Stimulated activated CD4-positive, alpha-beta T cell treated with anti-CD3 and anti-CD28 coated beads, Interleukin-4, amount 100 ng/mL, for 24 hours (primary cell): ENCODE measurements at places on chromosomes 7 and 10.
A peak's percentile ranks its signal among the peaks of the same experiment; 100 is the strongest.

DNA sequence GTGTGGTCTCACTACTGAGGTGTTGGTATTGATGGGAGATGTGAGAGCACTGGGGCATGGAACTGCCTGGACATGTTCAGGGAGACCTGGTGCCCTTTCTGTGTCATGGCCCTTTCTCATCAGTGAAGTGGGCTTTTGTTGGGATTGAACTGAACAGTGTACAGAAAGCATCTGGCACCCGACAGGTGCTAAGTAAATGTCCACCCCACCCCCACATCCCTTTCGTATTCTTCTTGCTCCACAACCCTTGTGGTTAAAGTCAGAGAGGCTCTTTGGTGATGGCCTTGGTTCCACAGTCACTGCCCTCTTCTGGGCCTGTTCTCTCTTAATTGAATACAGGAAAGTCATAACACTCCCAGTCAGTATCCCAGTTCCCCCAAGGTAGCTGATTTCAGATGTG is 5.4 kb downstream of the NOM1 start:
- no peak for DNase-seq

GRCh38 chr7:150800581-150801241 is at the start of gene TMEM176A:
TMEM176A (plus strand) TSS chr7:150800769; CDS start chr7:150801551, 782 bp downstream.
- DNase-seq, result peak; percentile 14

DNA sequence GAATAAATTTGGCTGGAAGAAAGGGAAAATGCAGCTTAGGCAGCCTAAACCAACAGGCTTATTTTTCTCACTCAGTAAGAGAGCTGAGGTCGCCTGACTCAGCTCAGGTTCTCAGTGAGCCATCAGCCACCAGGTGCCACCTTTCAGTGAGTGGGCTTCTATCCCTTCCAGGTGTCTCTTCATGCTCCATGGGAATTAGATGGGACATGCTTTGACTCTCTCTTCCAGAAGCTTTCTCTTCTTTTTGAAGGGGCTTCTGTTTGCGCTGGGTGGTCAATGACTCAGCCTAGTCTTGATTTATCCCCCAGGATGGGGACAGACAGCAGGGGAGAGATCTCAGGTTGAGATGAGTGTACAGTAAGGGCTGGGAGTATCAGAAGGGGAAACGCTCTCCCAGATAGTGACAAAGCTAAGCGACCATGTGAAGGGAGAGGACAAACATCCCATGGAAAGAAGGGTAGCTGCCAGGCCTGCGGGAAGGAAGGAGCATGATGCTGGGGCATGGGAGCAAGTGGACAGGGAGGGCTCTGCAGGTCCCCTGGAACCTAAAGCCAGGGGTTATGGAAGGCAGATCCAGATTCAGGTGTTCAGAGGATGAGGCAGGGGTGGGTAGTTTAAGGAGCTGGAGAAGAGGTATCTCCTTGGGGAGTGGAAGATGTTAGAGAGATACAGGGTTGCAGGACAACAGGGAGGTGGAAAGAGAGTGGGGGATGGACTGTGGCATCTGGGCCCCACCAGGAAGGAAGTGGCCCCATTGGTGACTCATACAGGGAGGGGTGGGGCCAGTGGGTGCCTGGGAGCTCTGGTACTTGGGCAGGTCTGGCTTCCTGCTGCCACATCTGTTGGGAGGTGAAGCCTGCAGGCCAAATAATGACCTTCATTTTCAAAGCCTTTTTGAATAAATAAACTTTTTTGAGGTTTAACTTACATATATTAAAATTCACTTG is 32.5 kb downstream of the OGDH start:
- DNase-seq, result peak; percentile 86

DNA sequence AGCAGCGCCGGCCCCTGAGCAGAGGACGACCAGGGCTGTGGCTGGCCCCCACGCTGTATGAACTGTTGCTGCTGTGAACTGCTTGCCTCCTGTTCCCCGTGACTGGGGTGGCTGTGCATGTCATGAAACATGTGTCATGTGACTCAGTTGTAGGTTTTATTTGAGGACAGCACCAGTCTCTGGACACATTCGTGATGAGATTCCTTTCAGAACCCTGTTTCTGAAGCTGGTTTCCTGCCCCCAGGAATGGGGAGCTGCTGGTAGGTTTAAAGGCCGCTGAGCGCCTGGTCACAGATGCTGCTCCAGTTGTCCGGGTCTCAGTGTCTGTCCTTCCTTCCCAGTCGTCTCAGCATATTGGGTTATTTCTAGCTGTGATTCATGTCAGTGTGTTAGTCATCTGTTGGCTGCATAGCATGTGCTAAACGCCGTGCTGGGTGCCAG is 79.1 kb upstream of the PPIF start:
- no peak for DNase-seq

- DNase-seq, result no peak
Observed at GRCh38 chr10:55091691-55092328, 290.8 kb upstream of the PCDH15 start.

DNA sequence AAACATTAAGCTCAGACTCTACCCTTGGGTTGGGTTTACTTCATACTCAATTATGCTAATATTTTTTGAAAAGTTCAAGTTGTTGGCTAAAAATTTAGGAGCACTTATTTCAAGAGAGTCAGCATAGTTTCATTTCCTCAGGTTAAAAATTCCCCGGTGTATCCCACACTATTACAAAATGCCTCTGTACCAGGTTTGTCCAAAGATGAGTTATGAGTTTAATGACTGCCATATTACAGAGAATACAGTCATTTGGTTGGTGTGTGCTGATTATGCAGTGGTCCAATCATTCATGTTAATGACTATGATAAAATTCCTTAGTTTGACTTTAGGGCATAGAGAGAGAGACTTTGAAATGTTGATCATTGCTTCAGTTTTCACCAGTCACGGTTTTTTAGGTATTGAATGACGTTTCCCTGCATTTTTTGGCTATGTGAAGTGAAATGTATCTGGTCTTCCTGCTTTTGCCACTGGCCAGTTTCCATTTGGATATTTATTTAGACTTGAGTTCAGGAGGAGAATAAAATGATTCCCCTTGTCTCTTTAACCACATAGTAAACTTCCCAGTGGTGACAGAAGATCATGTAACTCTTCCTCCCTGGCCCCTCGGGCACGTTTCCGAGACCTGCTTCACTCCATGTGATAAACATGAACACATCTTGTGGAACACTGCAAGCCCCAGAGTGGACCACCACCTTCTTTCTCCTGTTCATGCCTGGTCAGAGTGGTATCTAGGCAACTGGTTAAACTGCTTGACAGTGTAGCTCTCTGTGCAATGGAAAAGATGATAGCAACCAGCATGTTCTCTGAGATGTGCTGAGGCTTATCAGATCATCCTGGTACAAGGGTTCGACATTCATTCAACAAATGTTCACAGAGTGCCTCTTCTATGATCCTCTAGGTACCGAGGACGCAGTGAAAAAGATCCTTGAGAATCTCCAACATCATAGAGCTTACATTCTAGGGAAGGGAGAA is 153.6 kb downstream of the CACNB2 start:
- no peak for DNase-seq

- no peak for DNase-seq
Observed at GRCh38 chr7:77316219-77316978, 99.8 kb downstream of the GSAP start.

GRCh38 chr7:107610323-107610722 is 30.3 kb downstream of the BCAP29 start:
- DNase-seq, result no peak

DNA sequence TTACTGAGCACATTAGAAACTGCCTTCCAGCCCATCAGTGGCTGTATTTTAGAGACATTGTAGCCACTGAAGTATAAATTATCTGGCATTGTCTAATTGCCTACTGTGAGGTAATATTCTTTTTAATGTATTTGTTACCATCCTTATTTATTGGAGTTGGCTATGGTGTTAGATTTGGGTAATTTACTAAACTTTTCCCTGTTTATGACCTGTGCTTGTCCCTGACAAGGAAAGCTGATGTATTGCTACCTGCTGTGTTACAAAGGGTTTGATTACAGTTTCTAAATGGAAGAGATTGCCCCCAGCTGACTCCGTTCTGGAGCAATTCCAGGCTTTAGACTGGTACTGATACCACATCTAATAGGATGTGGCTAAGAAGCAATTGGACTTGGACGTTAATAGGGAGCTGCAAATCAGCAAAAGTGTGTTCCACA is 12.3 kb upstream of the ASCC1 start:
- DNase-seq, result no peak

DNA sequence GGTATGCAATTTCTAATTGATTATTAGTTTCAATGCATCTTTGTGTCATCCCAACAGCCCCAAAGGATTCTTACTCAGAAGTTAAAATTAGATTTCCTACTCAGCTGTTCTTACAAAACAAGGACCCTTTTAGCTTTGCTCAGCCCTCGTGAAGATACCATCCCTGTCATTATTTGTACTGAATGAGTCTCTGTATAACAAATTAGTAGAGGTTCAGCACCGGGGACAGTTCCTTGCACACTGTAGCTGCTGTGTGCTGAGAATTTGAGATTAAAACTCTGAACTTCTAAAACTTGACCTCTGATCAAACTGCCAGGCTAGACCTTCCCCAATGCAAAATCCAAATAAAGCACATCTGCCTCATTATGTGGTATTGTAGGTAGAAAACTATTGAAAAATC is 299.1 kb downstream of the LHFPL3 start:
- DNase-seq, result no peak

GRCh38 chr7:517774-518629 is 1.6 kb downstream of the PDGFA start:
- peak; percentile 22 for DNase-seq

GRCh38 chr10:11018432-11018841 is 765 bp downstream of the CELF2 start:
- no peak for DNase-seq

DNA sequence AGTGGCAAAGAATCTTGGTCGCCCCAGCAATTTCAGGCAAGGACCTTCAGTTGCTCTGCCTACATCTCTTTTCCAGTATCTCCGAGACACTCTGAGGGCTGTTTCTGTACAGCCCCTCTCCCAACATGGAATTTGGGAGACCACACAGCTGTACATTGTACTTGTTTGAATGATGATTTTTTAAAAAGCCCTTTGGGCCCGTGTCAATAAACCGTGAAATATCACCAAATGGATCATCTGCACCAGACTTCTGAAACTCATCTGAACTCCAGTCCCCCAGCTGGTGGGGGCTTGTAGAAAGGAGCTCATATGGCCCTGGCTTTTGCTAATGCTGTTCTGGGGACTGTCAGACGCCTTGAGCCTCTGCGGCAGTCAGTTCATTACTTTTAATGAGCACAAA is 374.9 kb downstream of the BBS9 start:
- DNase-seq, result no peak

DNA sequence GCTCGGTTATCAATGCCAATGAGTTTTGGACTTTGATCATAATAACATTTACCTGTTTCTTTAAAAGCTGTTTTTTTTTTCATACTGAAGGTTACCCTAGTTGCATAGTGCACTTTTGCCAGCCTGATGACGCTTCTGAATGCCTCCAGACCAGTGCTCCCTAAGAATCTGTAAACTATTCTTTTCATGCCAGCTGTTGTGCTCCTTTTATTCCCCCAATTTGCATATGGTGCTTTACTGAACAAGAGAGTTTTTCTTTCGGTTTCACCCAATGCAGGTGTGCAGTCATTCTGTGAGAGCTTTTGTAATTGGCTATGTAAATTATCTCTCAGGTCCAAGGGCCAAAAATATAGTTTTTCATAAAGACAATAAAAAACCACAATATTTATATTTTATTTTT is 48.1 kb upstream of the GLCCI1 start:
- peak; percentile 17 for DNase-seq

- no peak for DNase-seq
Observed at GRCh38 chr10:124389613-124390361, 28.9 kb downstream of the OAT start.

GRCh38 chr7:68063171-68063570 is 1066.5 kb downstream of the TYW1 start:
- DNase-seq, result no peak

GRCh38 chr7:67484244-67484751 is 487.7 kb downstream of the TYW1 start:
- DNase-seq, result peak; percentile 10

DNA sequence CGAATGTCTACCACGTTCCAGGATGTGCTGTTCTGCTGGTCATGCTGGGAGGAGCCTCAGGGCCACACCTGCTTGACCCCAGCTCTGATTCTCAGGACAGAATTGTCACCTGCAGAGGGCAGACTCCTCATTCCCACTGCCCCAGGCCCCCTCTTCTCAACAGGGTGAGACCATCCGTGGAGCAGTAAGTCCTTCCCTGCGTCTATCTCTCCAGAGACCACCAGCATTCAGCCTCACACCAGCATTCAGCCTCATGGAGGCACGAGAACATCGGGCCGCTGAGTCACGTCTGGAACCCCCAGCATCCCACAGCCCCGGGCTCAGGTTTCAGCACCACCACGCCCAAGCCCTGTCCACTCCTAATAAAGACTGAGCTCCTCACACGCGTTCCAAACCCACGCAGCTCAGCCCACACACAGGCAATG is 273.4 kb downstream of the DIP2C start:
- DNase-seq, result no peak

DNA sequence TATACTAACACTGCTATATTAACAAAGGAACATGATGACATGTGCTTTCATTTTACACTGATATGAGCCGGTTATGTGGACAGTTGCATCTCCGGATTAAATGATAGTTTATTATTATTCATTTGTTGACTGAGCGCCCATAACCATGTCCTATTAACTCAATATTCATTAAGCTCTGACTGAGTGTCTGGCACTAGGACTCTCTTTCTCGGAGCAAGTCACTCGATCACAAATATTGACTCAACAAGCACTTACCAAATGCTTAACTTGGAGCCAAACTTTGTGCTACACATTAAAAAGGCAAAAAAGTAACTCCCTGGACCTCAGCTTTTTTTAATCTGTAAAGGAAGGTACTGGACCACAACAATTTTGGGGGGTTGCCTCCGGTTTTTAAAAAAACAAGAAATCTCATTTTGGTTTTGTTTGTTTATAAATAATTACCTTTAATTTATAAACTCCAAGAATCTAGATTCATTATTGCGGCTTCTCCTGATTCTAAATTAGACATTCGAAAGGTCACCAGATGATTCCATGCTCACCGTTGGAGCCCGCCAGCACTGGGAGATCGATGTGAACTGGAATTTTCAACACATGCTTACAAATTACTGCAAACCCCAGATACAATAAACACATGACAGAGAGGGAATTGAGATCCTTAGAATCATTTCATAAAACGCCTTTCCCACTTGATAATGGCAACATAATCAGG is 8.9 kb upstream of the LYZL1 start:
- no peak for DNase-seq

- no peak for DNase-seq
Observed at GRCh38 chr7:29783671-29784070, 22.6 kb upstream of the WIPF3 start.

- no peak for DNase-seq
Observed at GRCh38 chr10:30057421-30057841, 2.0 kb downstream of the JCAD start.
